ENCODE measurements at places on chromosomes 1 and 21.

DNA sequence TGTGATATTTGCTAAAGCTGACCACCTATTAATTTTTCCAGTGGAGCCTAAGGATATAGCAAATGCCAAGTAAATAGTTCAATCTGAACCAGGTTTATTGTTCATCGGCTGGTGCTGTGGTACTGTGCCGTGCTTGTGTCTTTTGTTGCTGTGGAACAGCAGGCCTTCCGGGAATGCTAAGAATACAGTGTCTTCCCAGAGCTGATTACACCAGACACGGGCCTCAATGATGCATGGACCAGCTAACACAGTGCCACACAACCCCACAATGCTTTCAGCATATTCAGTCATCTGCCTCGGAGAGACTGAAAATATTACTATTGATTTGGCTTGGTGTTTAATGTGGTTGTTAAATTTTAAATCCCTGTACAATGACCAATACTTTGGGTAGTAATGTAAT, 415.4 kb downstream of the PTBP2 start:
- DNase-seq: no peak

GRCh38 chr1:58515794-58516401, 30.6 kb downstream of the OMA1 start:
- DNase-seq: no peak

GRCh38 chr1:201309416-201309815, 26.1 kb downstream of the PKP1 start:
- no peak for DNase-seq

GRCh38 chr1:248841702-248842395, 3.8 kb downstream of the ZNF672 start:
- no peak for DNase-seq

DNA sequence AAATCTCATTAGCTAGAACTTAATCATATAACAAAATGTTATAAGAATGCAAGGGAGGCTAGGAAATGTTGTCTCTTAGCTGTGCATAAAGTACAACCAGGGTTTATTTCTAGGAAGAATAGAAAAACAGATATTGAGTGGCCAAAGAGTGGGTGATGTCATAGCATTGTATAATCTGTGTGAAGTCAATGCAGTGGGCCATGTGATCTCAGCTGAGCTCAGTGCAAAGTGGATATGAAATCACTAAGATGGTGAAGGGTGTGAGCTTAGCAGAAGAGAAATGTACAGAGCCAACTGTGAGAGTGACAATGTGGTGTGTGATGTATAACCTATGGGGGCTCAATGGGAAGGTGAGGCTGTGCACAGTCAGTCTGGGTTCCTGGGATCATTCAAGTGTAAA, 29.7 kb upstream of the DUSP23 start:
- DNase-seq: no peak

DNA sequence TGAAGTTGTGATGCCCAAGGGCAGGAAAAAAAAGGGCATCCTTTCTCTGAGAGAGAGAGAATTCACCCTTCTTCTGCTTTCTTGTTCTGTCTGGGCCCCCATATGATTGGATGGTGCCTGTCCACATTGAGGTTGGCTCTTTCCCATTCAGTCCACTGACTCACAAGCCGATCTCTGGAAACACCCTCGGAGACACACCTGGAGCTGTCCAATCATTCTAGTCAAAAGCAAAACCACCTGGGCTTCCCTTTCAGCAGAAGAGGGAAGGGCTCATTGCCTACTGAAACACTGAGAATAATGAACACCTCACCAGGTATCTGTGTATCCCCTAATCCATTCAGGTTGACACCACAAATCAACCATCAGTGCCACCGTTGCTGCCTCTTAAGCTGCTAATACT, 103.7 kb upstream of the GNG12 start:
- no peak for DNase-seq
